ENCODE measurements at places on chromosomes 11 and 22. TPM values are rescaled to one million over a fixed set of nuclear protein-coding genes. Genes with fewer than 3 reads are reported as not detected.

DNA sequence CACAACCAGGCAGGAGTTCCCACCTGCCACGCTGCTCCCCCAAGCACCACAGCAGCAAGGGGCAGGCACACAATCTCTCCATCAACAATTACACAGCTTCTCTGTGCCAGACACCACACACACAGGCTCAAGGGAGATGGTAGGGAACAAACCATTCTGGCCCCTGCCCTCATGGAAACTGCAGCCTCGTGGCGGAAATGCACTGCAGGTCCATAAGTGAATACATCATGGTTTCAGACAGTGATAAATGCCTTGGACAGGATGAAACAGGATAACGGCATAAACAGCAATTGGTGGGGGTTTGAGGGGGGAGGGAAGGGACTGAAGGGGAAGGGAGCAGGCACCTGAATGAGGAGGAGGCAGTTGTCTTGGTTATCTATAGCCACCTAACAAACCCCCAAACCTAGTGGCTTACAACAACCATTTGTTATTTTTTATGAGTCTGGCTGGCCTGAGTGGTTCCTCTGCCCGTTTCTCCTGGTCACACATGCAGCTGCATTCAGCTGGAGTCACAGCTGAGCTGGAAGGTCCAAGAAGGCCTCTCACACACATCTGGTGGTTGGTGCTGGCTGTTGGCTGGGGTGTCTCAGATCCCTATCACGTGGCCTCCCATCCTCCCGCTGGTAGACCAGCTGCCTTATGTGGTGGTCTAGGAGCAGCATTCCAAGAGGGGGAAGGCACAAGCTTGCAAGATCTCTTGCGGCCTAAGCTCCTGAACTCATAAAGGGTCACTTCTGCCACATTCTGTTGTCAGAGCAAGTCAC, 15.0 kb upstream of the YWHAH start:
- DNase-seq: peak; percentile 76

GRCh38 chr11:119742263-119742861, 13.4 kb upstream of the NECTIN1 start:
- peak; percentile 45 for DNase-seq

DNA sequence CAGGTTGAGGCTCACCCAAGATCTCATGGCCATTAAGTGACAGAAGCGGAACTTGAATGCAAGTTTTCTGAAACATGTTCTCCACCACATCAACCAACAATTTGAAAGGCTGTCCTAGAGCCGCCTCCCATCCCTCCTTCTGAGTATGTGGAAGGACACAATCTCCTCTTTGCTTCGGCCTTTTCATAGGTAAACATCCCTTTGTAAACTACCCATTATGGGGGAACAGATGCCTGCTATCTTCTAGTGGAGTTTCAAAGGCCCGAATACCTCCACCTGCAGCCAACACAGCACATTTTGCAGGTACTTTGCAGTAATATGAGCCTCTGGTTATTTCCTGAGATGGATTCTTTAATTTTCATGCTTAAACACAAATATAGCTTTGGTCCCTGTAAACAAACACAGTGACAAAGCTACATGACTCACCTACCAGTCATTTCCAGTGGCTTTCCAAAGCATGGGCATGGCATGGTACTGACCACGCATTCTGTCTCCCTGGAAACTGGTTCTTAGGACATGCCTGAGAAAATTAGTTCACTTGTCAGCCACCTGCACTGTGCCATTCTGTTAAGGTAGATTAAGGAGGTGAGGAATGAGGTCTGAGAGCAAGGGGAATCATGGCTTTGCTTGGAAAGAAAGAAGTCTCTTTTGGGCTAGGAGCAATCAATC, 60.2 kb downstream of the EHF start:
- no peak for DNase-seq

GRCh38 chr11:83971063-83971462, 684.9 kb upstream of the CCDC90B start:
- DNase-seq: no peak

DNA sequence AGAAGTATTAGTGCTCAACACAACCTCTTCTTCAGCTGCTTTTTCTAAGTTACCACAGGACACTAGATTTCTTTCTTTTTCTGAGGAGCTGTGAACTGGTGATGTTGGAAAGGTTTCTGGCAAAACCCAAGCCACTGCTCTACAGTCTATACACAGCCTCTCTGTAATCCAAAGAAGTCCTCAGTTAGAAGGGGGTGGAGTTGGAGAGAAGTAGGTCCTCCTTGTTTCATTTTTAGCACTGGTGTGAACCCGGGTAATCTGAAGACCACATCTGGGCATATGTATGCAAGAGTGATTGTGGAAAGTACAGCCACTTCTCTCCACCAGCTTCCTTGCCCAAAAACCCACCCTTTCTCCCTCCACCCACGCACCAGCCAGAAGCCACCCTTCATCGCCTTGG, 1168.1 kb downstream of the LRRC4C start:
- DNase-seq: no peak

- no peak for DNase-seq
These were observed 161.6 kb upstream of the GUCY1A2 start for GRCh38 chr11:107179829-107180228.

MICAL2 gene
- polyA plus RNA-seq: 84.1 TPM

OR5B21 gene
- polyA plus RNA-seq: not detected

KRTAP5-2 gene
- not detected for polyA plus RNA-seq
